SJCRH30 (cell line): ENCODE measurements at places on chromosomes 1 and 21. TPM values are rescaled to one million over a fixed set of nuclear protein-coding genes. Genes with fewer than 3 reads are reported as not detected.

The FAM163A gene
- total RNA-seq = not detected in 2 replicates

The TMEM82 gene
- not detected in 2 replicates for total RNA-seq

The ATP5PF gene
- 229 and 258 TPM in 2 replicates for total RNA-seq

The SELE gene
- total RNA-seq = not detected in 2 replicates

- H3K4me1 ChIP-seq = peaks cover 23% of the 10 kb centered on the region
- no peak overlapping the region for H3K4me3 ChIP-seq
- H3K36me3 ChIP-seq = no peaks in the 10 kb centered on the region
- H3K27me3 ChIP-seq = no peaks in the 10 kb centered on the region
Measured at GRCh38 chr1:119794876-119795240, 16.4 kb downstream of the REG4 start.

DNA sequence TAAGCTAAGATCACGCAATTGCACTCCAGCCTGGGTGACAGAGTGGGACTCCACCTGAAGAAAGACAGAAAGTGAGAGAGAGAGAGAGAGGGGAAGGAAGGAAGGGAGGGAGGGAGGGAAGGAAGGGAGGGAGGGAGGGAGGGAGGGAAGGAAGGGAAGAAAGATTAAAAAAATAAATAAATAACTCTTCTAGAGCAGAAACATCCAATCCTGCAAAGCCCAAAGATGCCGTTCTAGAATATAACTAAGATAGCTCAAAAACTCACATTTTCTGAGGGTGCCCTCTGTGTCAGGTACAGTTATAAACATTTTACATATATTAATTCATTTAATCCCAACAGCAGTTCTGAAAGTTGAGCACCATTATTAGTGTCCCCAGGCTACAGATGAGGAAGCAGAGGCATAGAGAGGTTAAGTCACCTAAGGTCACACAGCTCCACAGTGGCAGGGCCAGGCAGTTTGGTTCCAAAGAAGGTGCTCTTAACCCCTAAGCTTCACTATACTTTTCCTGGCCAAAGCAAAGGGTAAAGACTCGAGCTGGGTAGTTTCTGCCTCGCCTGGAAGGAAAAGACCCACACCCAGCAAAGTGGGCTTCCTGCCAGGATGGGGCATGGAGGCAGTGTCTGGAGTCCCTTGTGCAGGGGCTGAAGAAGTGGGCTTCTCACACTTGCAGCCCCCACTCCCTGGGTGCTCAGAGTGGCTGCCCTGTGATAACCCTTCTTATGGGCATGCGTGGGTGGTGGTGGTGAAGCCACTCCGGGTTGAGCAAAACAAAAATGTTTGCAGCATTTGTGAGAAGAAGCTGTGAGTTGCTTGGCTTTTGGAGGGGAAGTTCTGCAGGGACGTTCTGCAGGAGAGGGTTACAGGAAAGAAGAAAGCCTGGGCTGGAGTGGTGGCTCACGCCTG lies 7.9 kb upstream of the PIK3CD start:
- H3K4me1 ChIP-seq = peaks cover 4% of the 10 kb centered on the region; the same call in 1 of the 2 replicates
- no peak for DNase-seq
- no peak overlapping the region for H3K27ac ChIP-seq
- H3K36me3 ChIP-seq = no peaks in the 10 kb centered on the region

- no peak overlapping the region for H3K4me3 ChIP-seq
- H3K36me3 ChIP-seq = no peaks in the 10 kb centered on the region
- H3K4me1 ChIP-seq = no peaks in the 10 kb centered on the region
- no peaks in the 10 kb centered on the region for H3K27me3 ChIP-seq
- no peak overlapping the region for H3K27ac ChIP-seq
Measured at GRCh38 chr1:57040811-57041210, 75.0 kb upstream of the C8B start.

DNA sequence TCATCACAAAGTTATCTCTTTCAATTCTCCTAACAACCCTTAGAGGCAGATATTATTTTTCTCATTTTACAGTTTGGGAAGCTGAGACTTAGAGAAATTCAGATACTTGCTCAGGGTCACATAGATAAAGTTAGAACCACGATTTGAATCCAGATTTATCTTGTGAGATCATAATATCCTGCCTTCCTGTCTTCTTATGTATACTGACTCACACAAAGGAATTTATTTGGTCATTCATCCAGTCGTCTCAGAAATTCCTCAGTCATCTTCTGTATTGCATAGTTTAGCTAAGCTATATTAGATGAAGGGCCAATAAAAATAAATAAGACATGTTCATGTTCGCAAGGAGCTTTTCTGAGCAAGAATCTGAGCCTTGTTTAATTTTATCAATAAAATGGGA lies 35.8 kb upstream of the RUNX1 start:
- H3K27me3 ChIP-seq = no peaks in the 10 kb centered on the region
- H3K4me1 ChIP-seq = peaks cover 21% of the 10 kb centered on the region
- H3K27ac ChIP-seq = peak overlapping the region; percentile 35; the same call in 1 of the 2 replicates
- no peak for DNase-seq

- no peak overlapping the region for H3K27ac ChIP-seq
- no peaks in the 10 kb centered on the region for H3K36me3 ChIP-seq
- no peaks in the 10 kb centered on the region for H3K4me1 ChIP-seq
- DNase-seq = no peak
- H3K27me3 ChIP-seq = no peaks in the 10 kb centered on the region
Measured at GRCh38 chr1:215911406-215911968, 344.4 kb downstream of the KCTD3 start.

- H3K4me3 ChIP-seq = no peak overlapping the region
- H3K4me1 ChIP-seq = 0 out of 2 replicates have a peak, but pooled peaks cover 5% of the 10 kb centered on the region
- H3K27ac ChIP-seq = no peak overlapping the region
- no peaks in the 10 kb centered on the region for H3K36me3 ChIP-seq
- DNase-seq = peak; percentile 69
- no peaks in the 10 kb centered on the region for H3K27me3 ChIP-seq
Measured at GRCh38 chr1:243325305-243325890, 69.6 kb downstream of the SDCCAG8 start.

DNA sequence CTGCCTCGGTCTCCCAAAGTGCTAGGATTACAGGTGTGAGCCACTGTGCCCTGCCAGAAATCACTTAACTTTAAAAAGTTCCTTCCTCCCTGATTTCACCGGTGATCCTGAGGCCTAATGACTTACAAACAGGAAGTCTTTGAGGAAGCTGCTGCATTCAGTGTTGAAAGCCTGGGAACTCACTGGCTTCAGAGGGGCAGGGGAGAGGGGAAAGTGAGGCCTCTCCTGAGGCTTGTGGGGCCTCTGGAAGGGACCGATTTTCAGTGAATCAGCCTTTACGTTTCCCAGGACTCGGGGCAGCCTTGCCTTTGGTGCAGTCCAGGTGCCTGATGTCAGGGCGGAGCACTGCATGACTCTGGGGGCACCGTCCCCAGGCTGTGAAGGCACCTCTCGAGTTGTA lies 30.1 kb upstream of the ARHGEF10L start:
- H3K4me1 ChIP-seq = no peaks in the 10 kb centered on the region
- H3K36me3 ChIP-seq = no peaks in the 10 kb centered on the region
- no peak overlapping the region for H3K27ac ChIP-seq
- H3K27me3 ChIP-seq = 0 out of 2 replicates have a peak, but pooled peaks cover 6% of the 10 kb centered on the region
- DNase-seq = no peak

GRCh38 chr1:228099331-228099732 lies 3.8 kb downstream of the C1orf35 start:
- H3K27ac ChIP-seq = no peak overlapping the region
- DNase-seq = no peak
- H3K27me3 ChIP-seq = no peaks in the 10 kb centered on the region
- H3K4me3 ChIP-seq = no peak overlapping the region
- no peaks in the 10 kb centered on the region for H3K4me1 ChIP-seq
- peaks cover 70% of the 10 kb centered on the region for H3K36me3 ChIP-seq

DNA sequence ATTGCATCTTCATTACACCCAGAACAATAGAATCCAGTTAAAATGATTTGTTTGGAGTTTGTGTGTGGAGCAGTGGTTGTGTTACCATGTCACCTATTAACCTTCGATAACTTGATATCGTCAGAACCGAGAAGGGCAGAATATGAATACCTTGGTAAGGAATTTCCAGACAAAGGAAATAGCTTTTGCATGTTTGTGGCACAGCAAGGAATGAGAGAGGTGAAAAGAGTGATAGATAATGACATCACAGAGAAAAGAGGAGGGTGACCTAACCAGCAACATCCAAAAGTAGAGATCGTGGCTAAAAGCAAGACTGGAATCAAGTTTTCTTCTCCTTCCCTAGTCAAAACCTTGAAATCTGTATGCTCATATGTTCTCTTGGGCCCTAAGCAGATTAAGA lies 244.6 kb upstream of the NEGR1 start:
- H3K27me3 ChIP-seq = no peaks in the 10 kb centered on the region
- no peaks in the 10 kb centered on the region for H3K4me1 ChIP-seq
- no peak for DNase-seq
- no peak overlapping the region for H3K4me3 ChIP-seq

DNA sequence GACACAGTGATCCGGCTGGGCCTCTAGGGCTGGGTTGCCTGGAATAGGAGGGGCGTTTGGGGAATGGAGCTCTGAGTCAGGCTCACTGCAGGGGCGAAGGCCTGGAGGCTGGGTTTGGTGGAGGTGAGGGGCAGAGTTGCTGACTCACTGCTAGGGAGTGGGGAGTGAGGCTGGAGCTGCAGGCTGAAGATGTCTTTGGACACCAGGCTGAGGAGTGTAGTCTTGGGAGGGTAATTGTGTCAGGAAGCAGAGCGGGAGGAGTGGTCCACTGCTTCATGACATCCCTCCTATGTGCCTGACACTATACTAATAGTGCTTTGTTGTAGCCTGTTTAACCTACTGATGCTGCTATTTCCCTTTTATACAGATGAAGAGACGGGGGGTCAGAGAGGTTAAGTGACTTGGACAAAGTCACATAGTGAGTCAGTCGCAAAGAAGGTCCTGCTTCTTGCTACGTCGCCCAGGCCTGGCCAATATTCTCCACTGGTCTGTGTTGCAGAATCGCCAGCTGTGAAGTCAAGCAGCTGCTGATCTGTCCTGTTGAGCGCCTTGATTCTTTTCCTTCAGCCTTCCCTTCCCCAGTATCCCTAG lies 13.6 kb downstream of the ACTL8 start:
- no peak for DNase-seq
- no peaks in the 10 kb centered on the region for H3K4me1 ChIP-seq
- no peaks in the 10 kb centered on the region for H3K36me3 ChIP-seq
- H3K27ac ChIP-seq = no peak overlapping the region

DNA sequence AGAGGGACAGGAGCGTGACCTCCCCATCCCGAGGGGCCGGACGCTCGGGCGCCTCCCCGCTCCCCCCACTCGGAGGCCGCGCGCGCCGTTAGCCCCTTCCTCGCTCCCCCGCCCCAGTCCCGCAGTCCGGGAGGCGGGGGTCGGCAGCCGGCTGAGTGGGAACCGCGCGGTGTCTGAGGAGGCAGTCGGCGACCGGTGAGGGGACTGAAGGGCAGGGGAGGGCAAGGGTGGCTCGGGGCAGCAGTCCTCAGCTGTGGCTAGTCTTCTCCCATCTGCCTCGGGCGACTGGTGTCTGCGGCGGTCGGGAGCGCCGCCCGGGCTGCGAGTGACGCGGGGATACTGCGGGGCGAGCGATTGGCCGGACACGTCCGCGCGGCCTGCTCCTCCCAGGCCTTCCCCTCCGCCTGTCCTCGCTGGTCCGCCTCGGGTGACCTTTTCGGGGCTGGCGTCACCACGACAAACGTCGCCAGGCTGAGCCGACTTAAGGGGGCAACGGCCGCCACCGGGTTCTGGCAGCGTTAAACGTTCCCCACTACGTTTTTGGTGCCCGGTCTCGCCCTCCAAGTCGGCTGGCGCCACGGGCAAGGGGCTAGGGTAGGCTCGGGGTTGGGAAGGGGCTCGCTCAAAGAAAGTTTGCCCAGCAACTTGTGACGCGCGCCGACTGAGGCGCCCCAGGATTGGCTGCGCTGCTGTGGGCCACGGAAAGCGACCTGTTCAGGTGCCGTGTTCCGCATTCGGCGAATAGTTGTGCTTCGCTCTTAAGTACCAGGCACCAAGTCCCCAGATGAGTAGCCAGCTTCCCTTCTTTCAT lies 538 bp downstream of the ZNF672 start:
- H3K27me3 ChIP-seq = no peaks in the 10 kb centered on the region
- no peaks in the 10 kb centered on the region for H3K4me1 ChIP-seq
- peak overlapping the region; percentile 89 for H3K27ac ChIP-seq
- peak; percentile 74 for DNase-seq
- no peaks in the 10 kb centered on the region for H3K36me3 ChIP-seq

DNA sequence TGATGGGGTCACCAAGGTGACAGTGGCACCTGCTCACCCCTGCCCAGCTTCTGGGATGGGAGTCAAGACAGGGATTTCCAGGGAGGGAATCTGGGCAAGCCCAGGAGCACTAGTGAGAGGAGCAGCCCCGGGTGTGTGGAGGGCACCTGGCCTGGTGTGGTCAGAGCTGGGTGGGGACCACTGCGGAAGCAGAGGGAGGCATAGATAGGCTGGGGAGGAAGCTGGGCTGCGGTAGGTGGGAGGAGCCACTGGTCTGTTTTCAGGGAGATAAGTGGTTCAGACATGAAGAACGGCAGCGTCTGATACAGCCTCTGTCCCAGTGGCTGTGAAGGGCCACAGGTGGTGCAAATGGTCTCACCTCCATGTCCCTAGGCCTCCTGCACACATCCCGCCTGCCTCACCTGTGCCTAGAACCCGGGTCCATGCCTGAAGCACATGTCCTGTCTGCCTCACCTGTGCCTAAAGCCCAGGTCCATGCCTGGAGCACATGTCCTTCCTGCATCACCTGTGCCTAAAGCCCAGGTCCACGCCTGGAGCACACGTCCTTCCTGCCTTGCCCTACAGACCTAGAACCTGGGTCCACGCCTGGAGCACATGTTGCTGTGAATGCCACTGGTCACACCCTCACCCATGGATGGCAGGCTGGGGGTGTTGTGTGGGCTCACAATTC lies 325.9 kb upstream of the AJAP1 start:
- peaks cover 29% of the 10 kb centered on the region; the same call in 1 of the 2 replicates for H3K27me3 ChIP-seq
- H3K36me3 ChIP-seq = no peaks in the 10 kb centered on the region
- DNase-seq = no peak
- no peak overlapping the region for H3K4me3 ChIP-seq

- H3K4me1 ChIP-seq = no peaks in the 10 kb centered on the region
- no peaks in the 10 kb centered on the region for H3K36me3 ChIP-seq
- no peak overlapping the region for H3K4me3 ChIP-seq
- H3K27me3 ChIP-seq = peaks cover 17% of the 10 kb centered on the region
- no peak overlapping the region for H3K27ac ChIP-seq
Measured at GRCh38 chr1:54836594-54836993, 35.5 kb upstream of the TTC22 start.

- no peaks in the 10 kb centered on the region for H3K27me3 ChIP-seq
- no peak for DNase-seq
- H3K4me3 ChIP-seq = no peak overlapping the region
- no peak overlapping the region for H3K27ac ChIP-seq
- H3K4me1 ChIP-seq = no peaks in the 10 kb centered on the region
Measured at GRCh38 chr1:88773540-88774150, 89.6 kb downstream of the PKN2 start.

- H3K36me3 ChIP-seq = no peaks in the 10 kb centered on the region
- H3K4me1 ChIP-seq = no peaks in the 10 kb centered on the region
- H3K4me3 ChIP-seq = no peak overlapping the region
- H3K27me3 ChIP-seq = peaks cover 10% of the 10 kb centered on the region; the same call in 1 of the 2 replicates
- no peak overlapping the region for H3K27ac ChIP-seq
- DNase-seq = no peak
Measured at GRCh38 chr1:72117621-72118020, 164.7 kb downstream of the NEGR1 start.

- H3K27me3 ChIP-seq = no peaks in the 10 kb centered on the region; the same call in 1 of the 2 replicates
- no peak overlapping the region for H3K4me3 ChIP-seq
- DNase-seq = no peak
- no peak overlapping the region for H3K27ac ChIP-seq
- H3K36me3 ChIP-seq = no peaks in the 10 kb centered on the region
- H3K4me1 ChIP-seq = peaks cover 5% of the 10 kb centered on the region
Measured at GRCh38 chr1:117759535-117759934, 153.7 kb downstream of the TENT5C start.
